IPS DF 6.9 (cell line): ENCODE measurements at places on chromosomes 11 and 22.
A peak's percentile ranks its signal among the peaks of the same experiment; 100 is the strongest.

- DNase-seq, result no peak
These were observed 91.1 kb downstream of the MYO18B start for GRCh38 chr22:25833091-25833490.

DNA sequence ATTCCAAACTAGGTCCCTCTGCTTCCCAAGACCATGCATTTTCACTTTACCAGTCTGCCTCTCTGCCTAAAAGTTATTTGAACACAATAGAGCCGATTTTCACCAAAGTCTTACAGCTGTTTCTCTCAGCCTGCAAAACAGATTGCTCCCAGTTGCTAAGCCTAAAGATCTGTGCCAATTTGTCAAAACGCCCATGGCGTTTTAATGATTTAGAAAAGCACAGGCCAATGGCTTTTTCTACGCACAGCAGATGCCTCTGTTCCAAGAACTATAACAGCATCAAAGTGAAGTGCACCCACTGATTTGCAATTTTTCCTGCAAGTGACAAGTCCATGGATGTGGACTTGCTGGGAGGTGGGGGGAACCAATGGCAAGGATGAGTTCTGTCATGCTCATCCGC is 173.9 kb upstream of the SYN3 start:
- DNase-seq, result no peak

DNA sequence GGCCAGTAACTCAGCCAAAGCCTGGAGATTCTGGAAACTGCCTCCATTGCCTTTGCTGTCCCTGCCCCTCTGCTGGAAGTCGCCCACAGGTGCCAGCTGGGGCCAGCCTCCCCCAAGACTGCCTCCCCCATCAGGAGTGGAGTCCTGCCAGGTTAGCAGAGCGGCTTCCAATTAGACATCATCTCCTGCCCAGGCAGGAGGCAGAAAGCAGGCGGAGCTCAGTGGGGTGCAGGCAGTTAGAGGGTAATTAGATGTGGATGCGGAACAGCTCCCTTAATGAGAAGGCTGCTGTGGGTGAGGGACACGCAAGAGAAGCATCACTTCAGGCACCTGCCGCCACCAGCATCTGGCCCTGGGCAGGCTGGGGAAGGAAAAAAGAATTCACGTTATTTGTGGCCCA is 90.9 kb upstream of the TP53I11 start:
- no peak for DNase-seq

DNA sequence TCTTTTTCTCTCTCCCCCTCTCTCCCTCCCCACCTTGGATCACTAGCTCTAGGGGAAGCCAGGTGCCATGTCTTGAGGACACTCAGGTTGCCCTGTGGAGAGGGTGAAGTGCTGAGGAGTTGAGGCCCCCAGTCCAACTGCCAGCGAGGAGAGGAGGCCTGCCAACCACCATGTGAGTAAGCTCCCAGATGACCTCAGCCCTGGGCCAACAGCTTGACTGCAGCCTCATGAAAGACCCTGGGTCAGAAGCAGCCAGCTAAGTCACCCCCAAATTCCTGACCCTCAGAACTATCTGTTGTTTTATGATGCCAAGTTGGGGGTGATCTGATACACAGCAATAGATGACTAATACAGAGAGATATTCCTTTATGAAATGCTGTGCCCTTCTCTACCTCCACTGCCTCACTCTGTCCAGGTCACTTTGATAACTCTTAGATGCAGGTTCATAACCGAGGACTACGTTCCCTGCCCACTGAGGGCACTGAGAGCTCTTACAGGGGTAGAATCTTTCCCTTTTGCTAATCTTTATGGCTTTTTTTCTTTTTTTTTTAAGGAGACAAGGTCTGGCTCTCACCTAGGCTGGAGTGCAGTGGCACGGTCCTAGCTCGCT is 8.0 kb downstream of the ARFGAP3 start:
- no peak for DNase-seq

- no peak for DNase-seq
These were observed 21.0 kb upstream of the CHADL start for GRCh38 chr22:41261541-41262249.

DNA sequence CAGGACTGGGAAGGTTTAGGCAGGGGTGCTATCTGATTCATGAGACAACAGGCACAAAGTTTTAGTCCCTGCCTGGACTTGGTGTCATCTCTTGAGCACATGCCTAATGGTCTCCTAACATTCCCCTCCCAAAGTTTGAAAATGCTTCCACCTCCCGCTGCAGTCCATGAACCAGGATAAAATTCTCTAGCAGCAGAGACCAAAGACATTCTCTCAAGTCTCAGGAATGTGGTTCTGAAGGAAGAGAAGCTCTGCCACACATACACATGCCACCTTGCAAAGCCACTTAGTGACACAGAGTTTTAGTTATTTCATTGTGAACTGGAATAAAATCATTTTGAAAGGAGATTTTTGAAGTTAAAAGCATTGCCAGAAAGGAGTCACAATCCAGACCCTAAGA is 15.5 kb downstream of the OR51B6 start:
- no peak for DNase-seq

GRCh38 chr11:6505577-6506240 is 8.6 kb downstream of the DNHD1 start:
- peak; percentile 25 for DNase-seq

GRCh38 chr11:61579676-61580270 is 1.1 kb downstream of the SYT7 start:
- DNase-seq, result no peak

DNA sequence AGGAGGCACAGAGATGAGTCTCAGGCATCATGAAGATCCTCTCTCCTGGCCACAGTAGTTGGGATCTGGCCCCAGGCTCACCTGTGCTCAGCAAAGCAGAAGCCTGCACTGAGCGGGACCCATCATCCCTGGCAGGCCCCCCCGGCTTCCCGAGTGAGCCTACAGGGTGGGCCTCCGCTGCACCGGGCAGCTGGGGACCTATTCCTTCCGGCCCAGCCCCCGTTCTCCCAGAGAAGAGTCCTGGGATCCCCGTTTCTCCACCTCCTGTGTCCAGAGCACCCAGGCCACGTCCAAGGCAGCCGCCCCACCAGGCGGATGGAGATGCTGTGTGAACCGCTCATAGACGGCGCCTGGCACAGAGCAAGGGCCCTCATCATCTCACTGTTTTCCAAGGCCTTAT is 52.5 kb downstream of the ANO1 start:
- DNase-seq, result no peak

- DNase-seq, result no peak
These were observed 39.3 kb upstream of the RFPL3 start for GRCh38 chr22:32318361-32318760.

- no peak for DNase-seq
These were observed 6.1 kb upstream of the CRYBB3 start for GRCh38 chr22:25193548-25193947.

DNA sequence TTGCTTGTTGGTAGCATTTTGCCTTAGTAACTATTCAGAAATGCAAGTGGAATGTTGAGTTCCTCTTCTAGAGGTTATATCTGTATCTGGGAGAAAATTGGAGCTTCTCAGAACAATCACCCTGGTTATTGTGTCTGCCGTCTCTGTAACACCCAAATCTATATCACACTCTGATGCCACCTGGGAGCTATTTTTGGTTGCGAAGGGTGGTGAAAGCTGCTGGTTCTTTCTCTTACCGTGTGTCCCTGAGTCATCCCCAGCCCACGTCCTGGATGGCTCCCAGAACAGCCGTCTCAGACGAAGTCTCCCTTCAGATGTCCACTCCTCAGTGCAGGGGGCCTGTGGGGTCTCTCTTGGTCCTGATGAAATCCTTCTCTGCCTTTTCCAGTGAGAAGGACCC is 83.5 kb downstream of the C22orf31 start:
- DNase-seq, result no peak

GRCh38 chr22:17167486-17167885 is 8.4 kb upstream of the HDHD5 start:
- DNase-seq, result no peak

GRCh38 chr11:66743271-66743968 is 14.4 kb upstream of the SPTBN2 start:
- DNase-seq, result no peak

- DNase-seq, result no peak
These were observed 72.6 kb downstream of the GRK3 start for GRCh38 chr22:25637032-25637431.

- DNase-seq, result no peak
These were observed 442 bp downstream of the PELI3 start for GRCh38 chr11:66467034-66467659.

DNA sequence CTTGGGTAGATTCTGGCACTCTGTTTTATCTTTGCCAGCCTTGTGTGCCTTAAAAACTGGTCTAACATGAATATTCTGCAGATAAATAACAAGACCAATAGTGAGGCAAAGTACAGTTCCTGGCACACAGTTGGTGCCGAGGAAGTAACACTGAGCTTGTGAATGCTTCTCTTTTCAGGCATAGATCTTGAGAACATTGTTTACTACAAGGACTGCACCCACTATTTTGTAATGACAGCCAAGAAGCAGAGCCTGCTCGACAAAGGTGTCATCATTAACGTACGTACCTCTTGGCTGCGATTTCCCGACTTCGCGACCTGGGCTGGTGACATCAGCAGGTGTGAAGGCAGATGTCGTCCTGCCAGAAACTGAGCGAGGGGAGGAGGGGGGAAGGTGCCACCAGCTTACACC is 105.7 kb downstream of the MICAL2 start:
- no peak for DNase-seq

DNA sequence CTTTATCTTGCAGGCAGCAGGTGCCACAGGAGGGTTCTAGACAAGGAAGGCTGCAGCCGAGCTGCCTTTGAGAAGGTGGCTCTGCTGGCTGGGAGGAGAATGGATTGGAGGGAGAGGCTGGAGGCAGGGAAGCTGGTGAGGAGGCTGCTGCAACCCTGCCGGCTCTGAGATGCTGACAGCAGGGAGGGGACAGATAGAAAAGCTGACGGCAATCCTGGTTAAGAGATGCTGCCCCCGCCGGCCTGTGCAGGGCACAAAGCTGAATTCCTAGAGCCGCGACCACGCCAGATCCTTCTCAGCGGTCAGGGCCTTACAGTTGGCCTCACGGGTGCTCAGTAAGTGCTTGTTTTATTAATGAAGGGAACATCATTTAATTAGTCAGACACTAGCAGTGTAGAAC is 105.4 kb downstream of the CACNA1I start:
- no peak for DNase-seq

DNA sequence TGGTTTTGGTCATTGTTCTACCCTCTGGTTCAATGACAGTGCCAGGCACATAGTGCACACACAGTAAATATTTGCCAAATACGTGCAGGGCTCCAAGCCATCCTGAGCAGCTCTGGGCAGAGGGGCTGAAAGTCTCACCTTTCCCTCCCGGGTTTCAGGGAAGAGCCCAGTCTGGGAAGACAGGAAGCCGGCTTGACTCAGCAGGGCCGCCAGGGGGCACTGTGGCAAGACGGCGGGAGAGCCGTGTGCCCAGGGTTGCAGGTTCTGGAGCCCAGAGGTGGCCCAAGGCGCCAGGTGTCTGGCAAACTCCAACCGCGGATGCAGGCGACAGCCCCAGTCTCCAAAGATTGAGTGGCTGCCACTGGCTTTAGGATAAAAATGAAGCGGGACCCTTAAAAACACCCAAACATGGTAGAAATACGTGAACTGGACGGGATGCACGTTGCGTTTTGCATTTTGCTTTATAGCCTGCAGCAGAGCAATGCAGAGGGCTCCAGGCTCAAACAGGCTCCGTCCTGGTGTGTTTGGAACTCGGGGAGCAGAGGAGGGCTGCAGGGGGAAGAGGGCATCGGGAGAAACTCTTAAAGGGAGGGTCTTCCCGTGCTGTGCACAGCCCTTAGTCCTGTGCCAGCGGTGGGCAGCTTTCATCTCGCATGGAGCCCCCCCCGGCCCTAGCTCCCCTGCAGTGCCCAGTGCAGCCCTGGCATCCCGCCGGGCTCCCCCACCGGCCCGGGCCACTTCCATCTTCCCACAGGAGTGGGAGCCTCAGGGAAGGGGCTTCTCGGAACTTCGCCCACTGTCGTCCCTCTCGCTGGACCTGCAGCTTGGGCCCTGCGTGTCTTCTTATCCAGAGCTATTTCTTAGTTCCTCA is 10.7 kb downstream of the KRTAP5-5 start:
- peak; percentile 50 for DNase-seq

DNA sequence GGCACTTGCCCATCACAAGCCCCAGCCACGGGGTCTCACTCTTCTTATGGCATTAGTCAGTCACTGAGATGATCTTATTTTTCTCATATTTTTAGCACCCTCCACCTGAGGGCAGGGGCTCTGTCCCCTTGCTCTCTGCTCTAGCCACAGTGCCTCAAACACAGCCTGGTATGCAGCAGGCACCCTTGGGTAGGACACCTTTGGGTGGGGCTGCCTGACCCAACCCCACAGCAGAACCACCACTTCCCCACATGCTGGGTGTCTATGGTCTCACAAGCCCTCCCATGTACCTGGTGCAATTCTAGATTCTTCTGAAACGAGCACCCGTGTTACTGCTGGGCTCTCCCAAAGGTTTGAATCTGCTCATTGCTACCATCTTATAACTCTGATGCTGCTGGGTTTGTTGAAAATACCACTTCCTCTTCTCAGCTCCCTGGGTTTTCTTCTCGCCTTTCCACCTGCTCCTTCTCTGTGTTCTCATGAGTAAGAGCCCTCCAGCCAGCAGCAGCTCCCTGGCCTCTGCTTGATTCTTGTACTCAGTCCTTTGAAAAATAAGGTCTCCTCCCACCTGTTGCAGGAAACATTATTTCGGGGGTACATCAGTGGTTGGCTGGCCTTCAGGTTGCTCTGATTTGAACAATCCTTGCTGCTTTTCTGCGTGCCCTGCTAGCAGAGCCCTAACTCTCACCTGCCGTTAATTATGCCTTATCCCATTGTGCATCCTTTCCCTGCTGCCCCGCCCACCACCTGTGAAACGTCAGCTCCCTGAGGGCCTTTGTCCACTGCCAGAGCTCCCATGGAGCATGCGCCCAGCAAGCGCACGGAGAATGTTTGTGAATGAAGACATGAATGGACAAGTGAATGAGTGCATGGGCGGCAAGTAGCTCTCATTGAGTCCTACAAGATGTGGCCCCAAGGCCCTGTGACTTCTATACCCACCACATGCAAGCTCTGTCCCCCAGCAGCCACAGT is 1181.6 kb downstream of the TBC1D22A start:
- no peak for DNase-seq

DNA sequence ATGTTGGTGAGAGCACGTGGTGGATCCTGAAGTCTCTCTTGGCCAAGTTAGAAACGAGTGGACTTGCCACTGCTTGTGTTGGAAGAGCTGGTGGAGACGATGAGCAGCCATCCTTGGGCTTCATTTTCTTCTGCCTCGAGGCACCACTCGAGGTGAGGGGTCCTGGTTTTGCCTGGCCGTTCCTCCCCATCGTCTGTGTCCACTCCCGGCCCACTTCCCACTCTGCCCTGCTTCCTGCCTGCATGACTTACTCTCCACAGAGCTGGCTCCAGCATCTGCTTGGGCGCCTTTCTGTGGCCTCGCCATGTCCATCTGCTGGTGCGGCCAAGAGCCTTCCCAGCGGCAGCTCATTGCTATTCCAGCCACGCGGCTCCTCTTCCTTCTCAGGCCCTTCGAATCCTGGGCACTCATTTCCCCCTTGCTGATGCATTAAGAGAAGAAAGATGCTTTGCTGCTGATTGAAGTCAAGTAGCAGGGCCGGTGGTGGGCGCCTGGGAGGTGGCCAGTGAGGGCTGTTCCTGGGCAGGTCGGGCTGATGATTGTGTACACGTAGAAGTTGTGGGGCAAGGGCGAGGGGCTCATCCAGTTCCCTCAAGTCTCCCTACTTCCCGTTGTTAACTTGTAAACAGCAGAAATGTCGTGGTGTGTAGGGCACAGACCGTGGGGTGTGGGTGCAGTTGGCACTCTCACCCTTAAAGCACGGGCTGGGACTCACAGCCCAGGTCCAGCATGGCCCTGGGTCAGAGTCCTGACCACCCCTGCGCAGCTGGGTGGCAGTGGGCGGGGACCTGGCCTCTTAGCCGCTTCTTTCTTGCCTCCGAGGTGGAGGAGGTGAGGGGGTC is 292.0 kb downstream of the TBC1D22A start:
- DNase-seq, result no peak

- DNase-seq, result no peak
These were observed 12.9 kb upstream of the CDKN1C start for GRCh38 chr11:2898366-2899079.

- no peak for DNase-seq
These were observed 149.4 kb downstream of the WNT11 start for GRCh38 chr11:76056876-76057275.
